ENCODE measurements at places on chromosomes 11 and 22. TPM values are rescaled to one million over a fixed set of nuclear protein-coding genes. Genes with fewer than 3 reads are reported as not detected.

Gene RRP8
- polyA plus RNA-seq: 29.8 TPM

Gene PLCB3
- 9.6 TPM for polyA plus RNA-seq

Gene SOX10
- 0.22 TPM for polyA plus RNA-seq

Gene TRIM48
- not detected for polyA plus RNA-seq

Gene SLC35C1
- polyA plus RNA-seq: 5.7 TPM

Gene OR8G5
- polyA plus RNA-seq: not detected

Gene MMP11
- polyA plus RNA-seq: 2.7 TPM

Gene KCNJ4
- polyA plus RNA-seq: not detected

Gene CHRNA10
- polyA plus RNA-seq: 0.39 TPM

Gene SIAE
- polyA plus RNA-seq: 53.2 TPM

Gene GALNT18
- 27.2 TPM for polyA plus RNA-seq

Gene MYO7A
- polyA plus RNA-seq: 6.1 TPM

Gene TIMP3
- polyA plus RNA-seq: 198 TPM

Gene OR52K1
- not detected for polyA plus RNA-seq

Gene WNT11
- polyA plus RNA-seq: 0.80 TPM

Gene MEN1
- 24.0 TPM for polyA plus RNA-seq

Gene OR2AG1
- not detected for polyA plus RNA-seq

Gene GCAT
- polyA plus RNA-seq: 35.9 TPM

Gene NCAM1
- 1.7 TPM for polyA plus RNA-seq

Gene BANF1
- 186 TPM for polyA plus RNA-seq

Gene P2RX6
- 1.6 TPM for polyA plus RNA-seq

Gene FLRT1
- polyA plus RNA-seq: 1.5 TPM

Gene ISX
- not detected for polyA plus RNA-seq

Gene TNNT3
- polyA plus RNA-seq: not detected

Gene COMT
- polyA plus RNA-seq: 244 TPM

Gene C11orf21
- 0.17 TPM for polyA plus RNA-seq

Gene TRMU
- 41.1 TPM for polyA plus RNA-seq

Gene GUCD1
- polyA plus RNA-seq: 111 TPM

Gene PRR33
- polyA plus RNA-seq: not detected

Gene PHETA2
- 6.3 TPM for polyA plus RNA-seq

Gene OR51I1
- not detected for polyA plus RNA-seq

Gene WT1
- 15.0 TPM for polyA plus RNA-seq

Gene TSGA10IP
- not detected for polyA plus RNA-seq

Gene OR5A1
- polyA plus RNA-seq: not detected

Gene C22orf31
- polyA plus RNA-seq: not detected

Gene BEST1
- polyA plus RNA-seq: 0.62 TPM

Gene FIBIN
- 14.5 TPM for polyA plus RNA-seq

Gene KCNA4
- polyA plus RNA-seq: 0.39 TPM

Gene IL17REL
- polyA plus RNA-seq: not detected

Gene YPEL1
- 2.2 TPM for polyA plus RNA-seq

Gene FGF19
- polyA plus RNA-seq: not detected

Gene KLHL22
- polyA plus RNA-seq: 24.3 TPM

Measured in kidney (tissue), 22 donors.